Activated T-helper 1 cell treated with Interleukin-2 at 50 U/mL for 16 hours (primary cell): ENCODE measurements at places on chromosomes 16 and 17.

DNA sequence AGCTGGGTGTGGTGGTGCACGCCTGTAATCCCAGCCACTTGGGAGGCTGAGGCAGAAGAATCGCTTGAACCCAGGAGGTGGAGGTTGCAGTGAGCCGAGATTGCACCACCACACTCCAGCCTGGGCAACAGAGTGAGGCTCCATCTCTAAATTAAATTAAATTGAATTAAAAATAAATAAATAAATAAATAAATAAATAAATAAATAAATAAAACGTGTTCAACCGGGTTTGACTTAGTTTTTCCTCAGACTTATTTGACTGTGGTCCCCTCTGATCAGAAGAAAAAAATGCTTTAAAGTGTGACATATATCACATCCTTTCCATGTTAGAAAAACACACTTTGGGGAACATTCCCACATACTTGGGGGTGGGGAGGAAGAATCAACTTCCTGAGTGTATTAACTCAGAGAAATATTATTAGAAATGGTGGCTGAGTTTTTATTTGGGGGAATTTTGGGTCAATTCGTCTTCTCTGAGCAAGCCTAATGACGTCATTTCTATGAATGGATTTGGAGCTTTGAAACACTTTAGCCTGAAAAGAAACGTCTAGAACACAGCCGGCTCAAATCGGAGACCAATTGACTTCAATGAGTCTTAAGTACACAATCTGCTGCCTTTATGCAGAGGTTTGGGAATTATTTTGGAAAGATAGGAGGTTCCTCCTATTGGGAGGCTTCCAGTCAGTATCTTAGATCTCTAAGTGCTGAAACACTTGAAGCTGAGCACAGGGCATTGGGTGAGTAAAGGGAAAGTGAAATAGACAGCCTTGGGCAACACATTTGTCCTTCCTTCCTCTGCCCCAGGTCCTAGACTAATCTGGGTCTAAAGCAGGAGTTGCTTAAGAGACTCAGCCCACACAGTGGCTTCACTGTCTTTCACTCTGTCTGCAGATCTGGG, 132.6 kb downstream of the PITPNC1 start:
- DNase-seq = no peak

GRCh38 chr16:88812513-88813268, 963 bp upstream of the APRT start:
- no peak for DNase-seq

GRCh38 chr16:53761962-53762703, 58.2 kb downstream of the FTO start:
- no peak for DNase-seq

GRCh38 chr17:29138184-29138955, 41.8 kb downstream of the MYO18A start:
- DNase-seq = peak; percentile 36

DNA sequence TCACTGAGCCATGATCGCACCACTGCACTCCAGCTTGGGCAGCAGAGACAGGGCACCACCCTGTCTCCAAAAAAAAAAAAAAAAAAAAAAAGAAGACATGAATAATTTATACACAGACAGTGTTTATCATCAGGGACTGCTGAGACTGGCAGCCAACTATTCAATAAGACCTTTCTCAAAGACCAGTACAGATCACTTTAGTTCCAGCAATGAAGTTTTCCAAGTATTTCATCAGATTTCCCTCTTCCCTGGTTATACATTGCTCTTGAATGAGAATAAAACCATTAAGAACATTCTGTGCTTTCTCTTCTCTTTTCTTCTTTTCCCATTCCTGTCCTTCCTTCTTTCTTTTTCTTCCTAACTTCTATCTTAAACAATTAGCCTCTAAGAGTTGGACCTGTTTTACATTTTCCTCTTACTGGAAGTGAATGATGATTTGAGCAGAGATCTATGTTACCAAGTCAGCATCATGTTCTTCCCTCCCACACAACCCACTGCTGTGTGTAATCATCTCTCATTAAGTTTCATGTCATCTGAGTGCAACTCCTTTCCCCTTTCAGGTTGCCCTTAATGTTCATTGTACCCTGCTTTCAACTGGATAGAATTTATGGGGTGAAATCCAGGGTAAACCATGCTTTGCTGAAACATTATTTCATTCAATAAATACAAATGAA, 35.9 kb upstream of the SMIM36 start:
- no peak for DNase-seq

- no peak for DNase-seq
Measured at GRCh38 chr17:44614862-44615261, 41.4 kb upstream of the MEIOC start.

- no peak for DNase-seq
Measured at GRCh38 chr16:50234771-50235556, 31.4 kb upstream of the ADCY7 start.

DNA sequence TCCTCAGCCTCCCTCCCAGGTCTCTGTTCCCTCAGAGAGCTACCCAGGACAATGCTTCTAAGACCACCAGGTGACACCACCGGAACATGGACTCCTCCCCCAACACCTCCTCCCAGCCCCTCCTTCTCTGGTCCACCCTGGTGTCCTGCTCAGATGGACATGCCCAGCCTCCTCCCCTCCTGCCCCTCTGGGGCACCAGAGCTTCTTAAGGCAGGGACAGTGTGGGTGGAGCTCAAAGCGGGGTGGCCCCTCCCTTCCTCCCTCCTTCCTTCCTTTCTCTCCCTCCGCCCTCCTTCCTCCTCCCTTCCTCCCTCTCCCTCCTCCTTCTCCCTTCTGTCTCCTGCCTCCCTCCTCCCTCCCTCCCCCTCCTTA, 22.7 kb downstream of the TRPV3 start:
- no peak for DNase-seq

DNA sequence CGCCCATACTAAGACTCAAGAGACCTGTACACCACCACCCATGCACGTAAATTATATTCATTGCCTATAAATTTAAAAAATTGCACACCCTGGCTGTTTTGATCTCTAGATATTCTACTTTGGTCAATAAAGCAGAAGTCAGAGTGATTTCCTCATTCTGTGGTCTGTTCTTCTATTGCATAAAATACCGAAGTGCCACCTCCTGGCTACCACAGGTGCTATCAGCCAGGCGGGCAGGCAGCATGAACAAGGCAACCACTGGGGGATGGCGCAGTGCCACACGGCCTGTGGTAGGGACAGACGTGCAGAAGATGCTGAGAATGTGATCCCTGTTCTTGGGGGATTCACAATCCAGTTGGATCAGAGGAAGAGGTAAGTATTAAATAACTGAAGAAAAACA, 122.3 kb downstream of the CDK5R1 start:
- DNase-seq = peak; percentile 43

DNA sequence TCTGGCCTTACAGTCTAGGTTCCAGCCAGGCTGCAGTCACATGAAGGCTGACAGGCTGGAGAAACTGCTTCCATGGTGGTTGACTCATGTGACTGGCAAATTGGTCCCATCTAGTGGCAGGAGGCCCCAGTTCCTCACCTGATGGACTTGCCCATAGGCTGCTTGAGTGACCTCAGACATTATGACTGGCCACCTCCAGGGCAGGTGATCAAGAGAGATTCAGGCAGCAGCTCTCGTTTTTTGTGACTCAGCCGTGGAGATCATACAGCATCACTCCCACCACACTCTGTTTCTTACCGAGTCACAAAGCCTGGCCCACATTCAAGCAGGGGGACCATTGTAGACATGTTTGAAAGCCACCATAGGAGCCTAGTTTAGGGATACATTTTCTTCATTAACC, 34.5 kb downstream of the SIAH1 start:
- DNase-seq = no peak

GRCh38 chr16:87661561-87661960, 59.3 kb downstream of the JPH3 start:
- DNase-seq = no peak

DNA sequence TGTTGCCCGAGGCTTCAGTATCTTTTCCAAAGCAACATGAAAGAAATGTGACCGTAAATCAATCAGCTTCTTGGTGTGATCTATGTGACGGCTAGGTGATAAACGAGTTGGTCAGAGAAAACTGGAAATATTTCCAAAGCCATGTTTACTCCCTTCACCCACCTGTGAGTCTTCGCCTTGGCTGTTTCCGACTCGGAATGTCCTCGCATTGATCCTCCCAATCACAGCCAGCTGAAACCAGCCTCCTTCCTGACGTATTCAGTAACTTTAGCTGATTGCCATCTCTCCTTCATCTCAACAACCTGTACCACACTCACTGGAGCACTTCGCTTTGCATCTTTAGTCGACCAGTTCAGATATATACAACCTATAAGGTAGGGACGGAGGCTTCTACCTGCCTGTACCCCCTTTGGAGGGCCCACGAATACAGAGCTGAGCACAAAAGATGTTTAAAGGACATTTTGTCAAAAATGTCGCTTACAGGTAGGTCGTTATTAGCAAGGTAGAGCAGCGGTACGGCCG, 705 bp downstream of the KRABD2 start:
- no peak for DNase-seq

DNA sequence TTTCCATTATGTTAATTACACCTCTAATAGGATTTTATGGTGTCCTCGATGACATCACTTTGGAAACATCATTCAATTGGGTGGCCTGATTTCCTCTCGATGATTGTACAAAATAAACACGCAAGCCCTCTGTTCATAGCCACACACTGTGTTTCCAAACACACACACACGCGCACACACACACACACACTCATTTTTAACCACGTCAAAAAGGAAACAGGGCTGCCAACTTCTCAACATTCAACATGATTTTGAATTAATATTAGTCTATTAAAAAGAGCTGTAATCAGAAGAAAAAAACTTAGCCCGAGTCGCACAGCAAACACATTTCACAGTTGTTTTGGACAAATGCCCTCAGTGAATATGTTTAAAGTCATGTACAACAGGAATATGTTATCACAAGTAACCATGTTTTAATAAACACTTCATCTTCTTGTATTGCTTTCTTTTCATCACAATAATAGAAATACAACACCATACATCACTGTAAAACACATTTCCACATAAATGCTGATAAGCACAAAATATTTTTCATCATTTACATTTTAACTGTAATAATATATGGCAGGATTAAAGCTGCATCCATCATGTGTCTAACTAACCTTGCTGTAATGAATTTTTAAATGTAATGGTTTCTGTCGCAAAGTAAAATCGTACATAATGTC, 219.1 kb upstream of the IRX3 start:
- no peak for DNase-seq

GRCh38 chr17:36198831-36199465, 2.4 kb upstream of the CCL3L1 start:
- DNase-seq = no peak

- DNase-seq = no peak
Measured at GRCh38 chr17:49241692-49242397, 11.3 kb upstream of the PHOSPHO1 start.

DNA sequence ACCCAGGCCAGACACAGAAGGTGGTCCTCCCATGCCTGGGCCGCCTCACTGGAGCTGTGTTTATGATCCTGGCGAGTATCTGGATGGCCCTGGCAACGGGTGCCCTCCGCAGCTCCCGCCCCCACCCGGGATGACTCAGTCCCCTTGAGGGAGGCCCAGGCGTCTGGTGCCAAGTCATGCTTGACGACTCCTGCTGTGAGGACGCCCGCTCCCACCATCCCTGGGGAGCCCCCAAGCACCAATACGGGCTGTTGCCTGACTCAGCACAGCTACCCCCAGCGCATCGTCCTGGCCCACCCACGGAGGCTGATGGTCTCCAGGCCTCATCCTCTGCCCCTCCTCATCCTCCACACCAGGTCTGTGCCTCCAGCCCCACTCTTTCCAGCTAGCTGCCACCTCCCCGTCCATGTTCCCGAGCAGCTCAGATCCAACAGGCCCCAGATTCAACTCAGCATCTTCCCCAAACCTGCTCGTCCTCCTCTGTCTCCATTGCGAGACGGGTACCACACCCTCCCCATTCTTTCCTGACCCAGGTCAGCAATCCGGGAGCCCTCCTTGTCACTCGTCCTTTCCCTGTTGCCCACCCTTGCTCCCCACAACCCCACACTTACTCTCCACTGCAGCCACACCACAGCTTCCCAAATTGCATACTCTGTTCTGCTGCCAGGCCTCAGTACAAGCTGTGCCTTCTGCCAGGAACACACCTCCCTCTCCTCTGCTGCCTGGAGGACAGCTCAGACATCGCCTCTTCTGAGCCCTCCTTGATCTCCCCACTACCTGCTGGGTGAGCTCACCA, 2.6 kb downstream of the CAMKK1 start:
- DNase-seq = no peak

DNA sequence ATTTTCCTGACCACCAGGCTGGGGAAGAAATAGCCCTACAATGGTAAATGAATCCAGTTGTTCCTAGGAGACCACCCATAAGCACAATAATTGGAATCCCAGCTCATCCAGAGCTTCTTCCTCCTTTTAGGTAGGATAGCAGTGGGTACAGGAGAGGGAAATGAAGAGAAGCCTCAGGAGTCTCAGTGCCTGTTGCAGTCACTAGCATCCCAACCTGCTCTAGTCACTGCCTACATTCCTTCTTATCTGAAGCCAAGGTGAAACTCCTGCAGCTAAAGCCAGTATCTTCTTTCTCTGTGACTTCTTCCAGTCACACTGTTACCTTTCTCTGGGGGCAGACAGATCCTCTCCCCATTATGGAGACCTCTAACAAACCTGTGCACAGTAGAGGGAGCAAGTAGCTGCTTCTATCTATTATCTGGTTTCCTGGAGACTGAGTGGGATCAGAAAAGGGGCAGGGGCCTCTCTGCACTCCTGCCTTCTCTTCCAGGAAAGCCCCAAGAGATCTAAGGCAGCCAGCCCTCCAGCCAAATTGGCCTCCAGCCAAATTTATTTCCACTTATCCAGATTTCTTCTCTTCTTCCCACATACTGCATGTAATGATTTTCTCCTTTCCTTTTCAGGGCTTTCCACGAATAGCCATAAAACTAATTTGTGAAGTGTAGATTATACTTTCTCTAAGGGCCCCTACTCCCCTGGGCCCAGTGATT, 85.5 kb downstream of the SSH2 start:
- no peak for DNase-seq

GRCh38 chr16:9154567-9155410, 63.3 kb downstream of the HAPSTR1 start:
- no peak for DNase-seq

- DNase-seq = no peak
Measured at GRCh38 chr16:27529962-27530361, 19.8 kb downstream of the GTF3C1 start.

- no peak for DNase-seq
Measured at GRCh38 chr17:39205112-39205526, 5.0 kb downstream of the RPL19 start.

GRCh38 chr17:74923538-74924249, 379 bp upstream of the OTOP2 start:
- peak; percentile 52 for DNase-seq

DNA sequence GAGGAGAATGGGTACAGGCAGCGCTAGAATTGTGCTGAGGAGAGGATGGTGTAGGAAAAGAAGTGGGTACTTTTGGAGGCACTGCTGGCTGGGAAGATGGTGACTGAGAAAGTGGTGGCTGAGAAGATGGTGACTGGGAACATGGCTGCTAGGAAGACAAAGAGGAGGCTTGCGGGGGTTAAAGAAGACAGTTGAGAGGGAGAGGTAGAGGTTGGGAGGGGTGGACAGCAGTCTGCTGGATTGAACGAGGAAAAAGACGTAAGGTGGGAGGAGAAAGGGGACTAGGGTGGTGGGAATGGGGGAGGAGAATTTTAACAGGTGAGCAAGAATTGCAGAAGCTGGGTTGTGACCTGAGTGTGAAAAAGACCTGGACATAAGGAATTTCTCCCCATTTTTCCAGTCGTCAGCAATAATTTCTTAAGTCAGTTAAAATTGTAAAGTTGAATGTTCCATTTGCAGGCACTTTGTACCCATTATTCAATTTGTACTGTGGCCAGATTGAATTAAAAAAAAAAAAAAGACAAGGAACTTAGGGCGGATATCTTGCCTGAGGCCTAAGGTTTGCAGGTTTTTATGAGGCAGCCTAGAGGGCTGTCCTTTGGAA, 2450.0 kb downstream of the TP53TG3F start:
- DNase-seq = no peak
